ENCODE measurements at places on chromosomes 5 and 9. TPM values are rescaled to one million over a fixed set of nuclear protein-coding genes. Genes with fewer than 3 reads are reported as not detected.

DNA sequence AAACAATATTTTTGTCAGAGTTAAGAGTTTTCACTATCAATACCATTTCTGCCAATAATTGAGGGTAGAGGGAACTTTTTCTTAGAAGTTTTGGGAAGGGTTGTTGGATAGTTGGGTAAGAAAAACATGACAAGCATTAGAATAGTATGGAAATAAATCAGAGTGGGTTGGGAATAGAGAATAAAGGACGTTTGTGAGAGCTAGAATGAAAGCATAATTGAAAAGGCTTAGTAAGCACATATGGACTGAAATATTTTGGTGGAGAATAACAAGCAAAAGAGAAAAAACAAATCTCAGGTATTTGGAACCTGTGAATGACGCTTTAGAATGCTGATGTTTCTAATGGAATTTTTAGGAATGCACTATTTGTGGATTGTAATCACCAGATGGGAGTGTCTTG, 262.9 kb upstream of the EDIL3 start:
- H3K27ac ChIP-seq: no peak overlapping the region
- no peak for DNase-seq
- H3K4me3 ChIP-seq: no peak overlapping the region

GRCh38 chr5:170312666-170313065, 15.1 kb upstream of the LCP2 start:
- H3K27me3 ChIP-seq: no peaks in the 10 kb centered on the region
- peaks cover 56% of the 10 kb centered on the region for H3K4me1 ChIP-seq
- peak overlapping the region; percentile 88 for H3K4me3 ChIP-seq
- peak overlapping the region; percentile 96 for H3K27ac ChIP-seq
- DNase-seq: peak; percentile 73
- H3K36me3 ChIP-seq: peaks cover 5% of the 10 kb centered on the region

- H3K27me3 ChIP-seq: peaks cover 8% of the 10 kb centered on the region
- H3K4me3 ChIP-seq: peak overlapping the region; percentile 95
- DNase-seq: no peak
- peaks cover 56% of the 10 kb centered on the region for H3K4me1 ChIP-seq
- peaks cover 76% of the 10 kb centered on the region for H3K36me3 ChIP-seq
- H3K27ac ChIP-seq: peak overlapping the region; percentile 90
Observed at GRCh38 chr5:179620293-179620692, 3.2 kb downstream of the HNRNPH1 start.

DNA sequence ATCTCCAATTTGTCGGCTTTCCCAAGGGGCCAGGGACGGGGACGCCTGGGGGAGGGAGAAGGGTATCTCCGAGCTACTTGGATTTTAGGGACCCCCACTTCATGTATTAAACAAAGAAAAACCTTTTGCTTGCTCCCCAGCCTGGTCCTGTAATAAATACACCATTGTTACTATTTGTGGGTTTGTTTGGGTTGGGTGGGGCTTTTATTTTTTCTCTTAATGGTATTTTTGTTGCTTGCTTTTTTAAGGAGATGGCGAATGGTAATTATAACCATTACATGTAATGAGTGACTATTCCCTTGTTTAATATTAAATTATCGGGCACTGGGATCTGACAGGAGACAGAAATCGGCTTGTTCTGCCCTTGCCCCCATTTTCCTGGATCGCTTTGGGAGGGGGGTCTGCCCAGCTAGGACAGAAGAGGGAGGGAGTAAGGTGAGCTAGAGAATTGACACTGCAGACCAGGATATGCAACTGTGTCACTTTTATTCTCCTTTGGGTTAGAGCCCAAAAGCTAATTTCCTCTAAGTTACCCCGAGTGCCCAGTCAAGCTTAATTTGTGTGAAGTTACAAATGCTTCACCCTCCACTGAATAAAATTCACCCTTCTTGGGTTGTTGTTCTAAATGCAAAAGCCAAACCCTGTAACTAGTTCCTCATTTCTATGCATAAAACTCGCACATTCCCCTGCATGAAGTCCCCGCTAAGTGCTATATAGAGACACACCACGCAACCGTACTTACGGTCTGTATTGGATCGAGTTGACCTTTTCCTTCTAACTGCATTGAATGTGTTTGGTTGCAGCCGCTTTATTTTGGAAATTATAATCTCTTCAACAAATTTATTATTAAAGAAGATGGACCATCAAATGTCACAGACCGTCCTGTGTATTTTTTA, 1.6 kb upstream of the ZNF608 start:
- H3K36me3 ChIP-seq: no peaks in the 10 kb centered on the region
- no peak for DNase-seq
- H3K4me1 ChIP-seq: peaks cover 28% of the 10 kb centered on the region
- H3K27ac ChIP-seq: peak overlapping the region; percentile 38

DNA sequence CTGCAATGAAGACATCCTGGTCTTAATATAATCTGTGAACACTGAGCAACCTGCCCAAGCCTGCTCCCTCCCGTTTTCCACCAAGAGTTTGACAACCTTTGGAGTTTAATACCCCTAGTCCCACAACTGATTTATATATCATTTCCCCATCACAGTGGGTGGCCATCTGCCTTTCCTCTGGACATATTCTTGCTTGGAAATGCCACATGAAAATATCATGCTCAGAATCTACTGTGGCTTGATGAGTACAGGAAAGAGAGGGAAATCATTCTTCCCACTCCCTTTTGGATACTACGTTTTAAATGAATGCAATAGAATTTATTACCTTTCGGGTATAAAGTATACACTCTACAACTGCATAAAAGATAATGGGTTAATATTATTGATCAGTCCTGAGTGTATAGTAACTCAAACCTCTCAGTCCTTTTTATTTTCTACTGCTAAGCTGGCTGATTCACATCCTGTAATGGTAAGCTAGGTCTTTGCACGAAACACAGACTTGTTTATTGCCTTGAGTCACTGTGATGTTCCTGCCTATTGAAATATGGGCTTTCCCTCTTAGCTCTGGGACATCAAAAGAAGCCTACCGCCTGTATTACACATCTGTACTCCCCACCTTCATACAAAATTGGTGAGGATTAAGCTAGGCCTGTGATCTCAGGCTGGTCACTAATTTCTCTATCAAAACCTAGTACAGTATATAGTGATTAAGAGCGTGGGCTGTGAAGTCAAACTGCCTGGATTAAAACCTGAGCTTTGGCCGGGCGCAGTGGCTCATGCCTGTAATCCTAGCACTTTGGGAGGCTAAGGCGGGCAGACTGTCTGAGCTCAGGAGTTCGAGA, 67.6 kb upstream of the NR5A1 start:
- no peaks in the 10 kb centered on the region for H3K36me3 ChIP-seq
- no peak overlapping the region for H3K4me3 ChIP-seq
- DNase-seq: no peak
- no peaks in the 10 kb centered on the region for H3K4me1 ChIP-seq
- peaks cover 3% of the 10 kb centered on the region for H3K27me3 ChIP-seq

- no peaks in the 10 kb centered on the region for H3K27me3 ChIP-seq
- H3K4me3 ChIP-seq: no peak overlapping the region
- H3K27ac ChIP-seq: no peak overlapping the region
- DNase-seq: no peak
Observed at GRCh38 chr5:45642370-45642769, 53.8 kb downstream of the HCN1 start.

- H3K4me3 ChIP-seq: no peak overlapping the region
- no peaks in the 10 kb centered on the region for H3K36me3 ChIP-seq
- H3K4me1 ChIP-seq: no peaks in the 10 kb centered on the region
- no peak overlapping the region for H3K27ac ChIP-seq
- no peak for DNase-seq
- no peaks in the 10 kb centered on the region for H3K27me3 ChIP-seq
Observed at GRCh38 chr5:99063737-99064136, 134.9 kb upstream of the CHD1 start.

- H3K36me3 ChIP-seq: peaks cover 5% of the 10 kb centered on the region
- H3K27ac ChIP-seq: no peak overlapping the region
- no peak overlapping the region for H3K4me3 ChIP-seq
- DNase-seq: no peak
- peaks cover 2% of the 10 kb centered on the region for H3K4me1 ChIP-seq
Observed at GRCh38 chr9:112193572-112194288, 18.6 kb upstream of the SUSD1 start.

DNA sequence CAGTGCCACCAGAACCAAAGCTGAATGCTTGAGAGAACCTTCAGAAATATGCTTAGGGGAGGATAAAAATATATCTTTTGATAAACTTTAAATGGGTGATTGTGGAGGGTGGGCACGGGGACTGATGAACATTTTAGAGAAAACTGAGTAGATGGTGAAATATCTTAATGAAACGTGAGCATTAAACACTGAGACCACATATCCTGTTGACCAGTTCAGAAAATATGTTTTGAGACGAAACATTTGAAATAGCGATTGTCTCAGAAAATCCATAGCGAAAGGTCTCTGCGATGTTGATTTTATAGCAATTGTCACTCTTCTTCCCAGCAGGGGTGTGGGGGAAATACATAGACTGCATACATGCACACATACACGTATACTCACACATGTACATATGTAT, 231.0 kb downstream of the ESM1 start:
- DNase-seq: no peak
- H3K27me3 ChIP-seq: no peaks in the 10 kb centered on the region
- no peak overlapping the region for H3K27ac ChIP-seq
- H3K36me3 ChIP-seq: no peaks in the 10 kb centered on the region
- no peak overlapping the region for H3K4me3 ChIP-seq

DNA sequence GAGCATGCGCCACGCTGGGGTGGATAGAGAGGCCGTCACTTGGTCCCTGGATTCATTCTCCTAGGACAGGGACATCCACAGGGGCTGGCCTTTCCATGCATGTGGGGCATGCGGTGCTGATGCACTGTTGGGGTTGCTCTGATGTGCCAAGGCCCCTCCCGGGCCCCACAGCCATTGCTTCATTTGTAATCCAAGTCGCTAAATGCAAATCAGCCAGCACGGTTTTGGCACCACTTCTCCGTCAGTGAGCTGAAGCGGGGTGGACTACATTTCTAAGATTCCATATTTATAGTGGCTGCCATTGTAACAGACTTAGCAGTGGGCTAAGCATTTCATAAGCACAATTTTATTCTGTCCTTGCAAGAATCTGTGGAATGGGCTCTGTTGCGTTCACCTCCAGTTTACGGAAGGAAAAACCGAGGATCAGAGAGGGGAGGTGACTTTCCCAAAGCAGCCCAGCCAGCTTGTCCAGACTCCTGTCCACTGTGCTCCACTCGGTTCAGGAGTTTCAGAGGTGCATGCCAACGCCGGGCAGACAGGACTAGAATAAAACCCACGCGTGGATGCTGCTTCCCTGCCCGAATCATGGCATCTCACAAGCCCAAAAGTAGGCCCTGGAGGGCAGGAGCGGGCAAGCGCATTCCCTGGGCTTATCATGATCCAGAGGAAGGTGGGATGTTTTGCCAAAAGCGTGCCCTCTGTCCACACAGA, 102.6 kb upstream of the COL5A1 start:
- no peak for DNase-seq
- H3K27ac ChIP-seq: no peak overlapping the region
- no peak overlapping the region for H3K4me3 ChIP-seq
- no peaks in the 10 kb centered on the region for H3K4me1 ChIP-seq
- H3K36me3 ChIP-seq: no peaks in the 10 kb centered on the region
- no peaks in the 10 kb centered on the region for H3K27me3 ChIP-seq

GRCh38 chr5:54387659-54388232, 67.8 kb upstream of the HSPB3 start:
- peaks cover 3% of the 10 kb centered on the region for H3K27me3 ChIP-seq
- H3K4me1 ChIP-seq: peaks cover 17% of the 10 kb centered on the region
- no peak overlapping the region for H3K4me3 ChIP-seq
- peaks cover 3% of the 10 kb centered on the region for H3K36me3 ChIP-seq

DNA sequence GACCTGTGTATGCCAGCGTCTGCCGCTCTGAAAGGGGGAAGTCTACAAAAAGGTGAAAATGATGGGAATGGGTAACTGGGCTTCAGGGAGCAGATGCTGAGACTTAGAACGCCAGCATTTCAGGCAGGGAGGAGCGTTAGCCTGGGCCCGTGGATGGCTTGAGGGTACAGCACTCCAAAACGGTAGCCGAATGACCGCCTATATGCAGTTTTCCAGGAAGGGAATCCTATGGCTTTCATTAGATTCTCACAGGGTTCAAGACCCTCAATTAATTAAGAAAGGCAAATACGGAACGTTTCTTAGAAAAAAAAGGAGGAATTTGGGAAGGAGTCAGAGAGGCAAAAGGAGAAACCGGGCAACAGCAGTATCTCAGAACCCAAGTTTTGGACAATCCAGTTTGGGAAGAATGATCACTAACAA, 639 bp downstream of the AMACR start:
- peak overlapping the region; percentile 90 for H3K4me3 ChIP-seq
- no peaks in the 10 kb centered on the region for H3K36me3 ChIP-seq
- peak overlapping the region; percentile 88 for H3K27ac ChIP-seq
- no peaks in the 10 kb centered on the region for H3K27me3 ChIP-seq

- H3K27ac ChIP-seq: no peak overlapping the region
- no peak for DNase-seq
- no peaks in the 10 kb centered on the region for H3K27me3 ChIP-seq
- H3K36me3 ChIP-seq: no peaks in the 10 kb centered on the region
- no peaks in the 10 kb centered on the region for H3K4me1 ChIP-seq
Observed at GRCh38 chr5:94420885-94421284, 197.5 kb downstream of the KIAA0825 start.

DNA sequence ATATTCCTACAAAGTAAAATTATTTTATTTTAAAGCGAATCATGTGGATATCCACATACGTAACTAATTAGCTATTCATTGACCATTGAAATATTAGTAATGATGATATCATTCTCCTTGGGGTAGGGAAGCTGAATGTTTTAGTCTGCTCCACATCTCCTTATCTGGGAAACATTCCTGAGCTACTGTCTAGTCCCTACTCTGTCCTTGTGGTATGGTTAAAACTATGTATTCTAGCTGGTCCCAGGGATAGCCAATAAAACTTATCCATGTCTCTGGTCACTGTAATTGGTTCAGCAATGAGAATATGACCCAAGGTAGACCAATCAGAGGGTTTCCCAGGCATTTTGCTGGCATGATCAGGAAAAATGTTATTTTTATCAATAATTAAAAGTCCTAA, 76.0 kb upstream of the DAP start:
- DNase-seq: no peak
- no peaks in the 10 kb centered on the region for H3K4me1 ChIP-seq
- H3K27me3 ChIP-seq: peaks cover 14% of the 10 kb centered on the region
- H3K36me3 ChIP-seq: no peaks in the 10 kb centered on the region
- no peak overlapping the region for H3K27ac ChIP-seq
- H3K4me3 ChIP-seq: no peak overlapping the region

DNA sequence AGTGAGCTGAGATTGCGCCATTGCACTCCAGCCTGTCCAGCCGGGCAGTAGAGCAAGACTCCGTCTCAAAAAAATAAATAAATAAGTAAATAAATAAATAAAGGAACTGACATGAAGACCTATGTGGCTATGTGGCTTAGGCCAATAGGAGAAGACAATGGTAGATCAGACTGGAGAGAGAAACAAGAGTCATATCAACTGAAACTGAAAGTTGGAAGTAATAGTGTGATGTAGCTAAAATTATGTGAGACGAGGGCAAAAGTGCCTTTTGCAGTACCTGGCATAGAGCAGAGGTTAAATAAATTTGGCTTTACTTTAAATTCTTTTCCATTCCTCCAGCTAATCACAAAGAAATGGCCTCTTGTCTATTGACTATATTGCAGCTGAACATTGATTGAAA, 7.3 kb downstream of the FBP2 start:
- H3K36me3 ChIP-seq: no peaks in the 10 kb centered on the region
- H3K27ac ChIP-seq: no peak overlapping the region
- H3K4me1 ChIP-seq: peaks cover 19% of the 10 kb centered on the region
- no peak overlapping the region for H3K4me3 ChIP-seq
- DNase-seq: no peak

Gene CCDC152
- total RNA-seq: 18.1 TPM

Gene PDE6A
- total RNA-seq: not detected

Gene LHX2
- not detected for total RNA-seq

Gene UNC5A
- total RNA-seq: not detected

Gene GMCL2
- not detected for total RNA-seq

Gene CLINT1
- 83.9 TPM for total RNA-seq

Gene DMRT3
- not detected for total RNA-seq

Gene RLN1
- total RNA-seq: 0.91 TPM

Gene IL12B
- total RNA-seq: not detected

Measured in activated naive CD8-positive, alpha-beta T cell treated with anti-CD3 and anti-CD28 coated beads for 36 hours (primary cell).